M059J (cell line): ENCODE measurements at places on chromosomes 3 and 15.

GRCh38 chr15:65286069-65286703 is 497 bp downstream of the PARP16 start:
- peak; percentile 52 for DNase-seq

- peak; percentile 57 for DNase-seq
Observed at GRCh38 chr3:24344784-24345439, 149.7 kb downstream of the THRB start.

- DNase-seq: peak; percentile 81
Observed at GRCh38 chr3:123028233-123028828, 768 bp upstream of the SEMA5B start.

DNA sequence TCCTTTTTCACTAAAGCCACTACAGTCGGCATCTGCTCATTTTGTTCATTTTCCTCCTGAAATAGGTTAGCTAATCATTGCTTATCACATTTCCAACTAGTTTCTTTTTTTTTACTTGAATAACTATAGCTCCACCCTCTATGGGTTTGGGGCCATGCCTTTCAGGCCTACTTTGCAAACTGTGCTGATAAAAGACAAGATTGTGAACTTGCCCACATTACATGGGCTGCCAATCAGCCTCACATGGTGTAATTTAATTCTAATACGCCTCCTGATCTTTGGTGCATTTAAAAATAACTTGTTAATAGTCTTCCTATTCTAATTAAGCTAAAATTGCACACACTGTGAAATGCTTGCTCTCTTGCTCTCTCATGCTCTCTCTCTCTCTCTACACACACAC is 90.5 kb downstream of the TGFBR2 start:
- DNase-seq: no peak

GRCh38 chr3:101478980-101479379 is 34.0 kb downstream of the SENP7 start:
- no peak for DNase-seq
